NCI-H69 (cell line): ENCODE measurements at places on chromosomes 13 and 19.
A peak's percentile ranks its signal among the peaks of the same experiment; 100 is the strongest.

- DNase-seq: no peak
Observed at GRCh38 chr13:50726164-50726563, 117.3 kb downstream of the DLEU7 start.

DNA sequence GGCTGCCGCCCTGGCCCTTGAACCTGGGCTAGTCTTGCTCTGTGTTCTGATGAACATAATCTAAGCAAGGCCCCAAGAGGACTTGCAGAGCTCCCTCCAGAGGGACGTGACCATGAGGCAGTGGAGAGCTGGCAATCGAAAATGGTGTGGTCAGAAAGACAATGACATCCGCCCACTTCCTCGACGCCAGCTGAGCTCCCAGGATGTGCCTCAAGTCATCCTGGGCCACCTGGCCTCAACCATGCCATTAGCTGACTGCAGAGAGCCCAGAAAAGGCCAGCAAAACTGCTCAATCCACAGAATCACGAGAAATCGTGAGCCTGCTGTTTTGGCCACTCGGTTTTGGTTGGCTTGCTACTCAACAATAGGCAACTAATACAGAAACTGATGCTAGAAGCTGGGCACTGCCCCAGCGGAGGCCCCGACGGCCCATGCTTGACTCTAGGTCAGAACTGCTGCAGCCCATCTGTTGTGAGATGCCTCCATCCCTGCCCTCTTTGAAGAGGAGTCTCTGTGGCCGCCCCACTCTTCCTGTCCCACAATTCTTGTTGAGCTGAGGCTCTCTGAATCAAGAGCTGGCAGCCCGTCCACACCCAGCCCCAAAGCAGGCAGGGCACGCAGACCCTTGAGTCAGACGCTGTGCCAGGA lies 53.3 kb downstream of the STK24 start:
- no peak for DNase-seq

DNA sequence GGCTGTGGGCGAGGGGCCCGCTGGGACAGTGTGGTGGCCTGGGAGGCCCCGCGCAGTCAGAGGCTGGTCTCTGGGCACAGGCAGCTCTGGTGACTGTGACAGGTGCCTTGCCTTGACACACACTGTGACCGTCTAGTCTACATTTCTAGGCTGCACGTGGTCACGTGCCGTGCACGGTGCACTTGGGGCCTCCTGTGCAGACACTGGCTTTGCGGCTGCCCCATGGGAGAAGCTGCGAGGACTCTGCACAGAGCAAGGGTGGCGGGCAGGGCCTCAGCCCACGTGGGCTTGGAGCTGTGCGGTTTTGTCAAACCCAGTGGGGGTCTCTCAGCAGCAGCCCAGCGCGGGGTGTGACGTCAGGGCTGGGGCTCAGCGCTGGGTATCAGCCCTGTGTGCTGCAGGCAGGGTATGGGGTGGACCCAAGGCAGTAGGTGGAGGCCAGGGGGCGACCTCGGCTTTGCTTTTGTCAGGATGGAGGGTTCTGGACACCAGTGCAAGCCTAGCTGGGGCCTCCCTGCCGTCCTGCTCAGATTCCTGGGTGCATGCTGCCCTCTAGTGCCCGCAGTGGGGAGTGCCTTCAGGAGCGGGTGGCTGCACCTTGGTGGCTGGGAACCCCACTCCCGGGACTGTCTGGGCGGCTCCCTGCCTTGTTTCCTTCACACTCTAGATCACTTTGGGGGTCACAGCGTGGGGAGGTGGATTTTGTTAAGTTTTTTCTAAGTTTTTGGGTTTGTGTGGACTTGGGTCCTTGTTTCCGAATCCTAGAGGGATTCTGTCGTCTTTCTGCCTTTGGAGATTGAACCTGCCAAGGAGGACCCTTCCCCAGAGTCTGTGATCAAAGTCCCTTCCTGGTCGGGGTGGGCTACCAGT lies 62.6 kb downstream of the KDM4B start:
- peak; percentile 74 for DNase-seq

DNA sequence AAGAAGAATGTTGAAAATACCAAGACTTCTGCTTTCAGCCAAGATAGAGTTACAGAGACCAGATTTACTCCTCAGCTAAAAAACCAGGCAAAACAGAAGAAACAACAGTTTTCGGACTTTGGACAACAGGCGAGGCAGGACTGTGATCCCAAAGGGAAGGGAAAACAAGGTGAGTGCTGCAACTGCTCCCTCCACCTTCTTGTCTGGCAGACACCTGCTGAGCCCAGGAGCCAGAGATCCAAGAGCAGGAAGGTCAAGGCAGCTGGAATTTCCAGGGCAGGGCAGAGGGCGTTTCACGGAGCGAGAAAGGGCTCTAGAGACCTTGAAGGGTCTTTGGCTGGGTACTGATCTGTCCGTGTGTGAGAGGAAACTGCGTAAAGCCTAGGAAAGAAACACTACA lies 32.9 kb upstream of the SLC7A9 start:
- no peak for DNase-seq

GRCh38 chr13:93235258-93236015 lies 8.8 kb downstream of the GPC6 start:
- peak; percentile 62 for DNase-seq

DNA sequence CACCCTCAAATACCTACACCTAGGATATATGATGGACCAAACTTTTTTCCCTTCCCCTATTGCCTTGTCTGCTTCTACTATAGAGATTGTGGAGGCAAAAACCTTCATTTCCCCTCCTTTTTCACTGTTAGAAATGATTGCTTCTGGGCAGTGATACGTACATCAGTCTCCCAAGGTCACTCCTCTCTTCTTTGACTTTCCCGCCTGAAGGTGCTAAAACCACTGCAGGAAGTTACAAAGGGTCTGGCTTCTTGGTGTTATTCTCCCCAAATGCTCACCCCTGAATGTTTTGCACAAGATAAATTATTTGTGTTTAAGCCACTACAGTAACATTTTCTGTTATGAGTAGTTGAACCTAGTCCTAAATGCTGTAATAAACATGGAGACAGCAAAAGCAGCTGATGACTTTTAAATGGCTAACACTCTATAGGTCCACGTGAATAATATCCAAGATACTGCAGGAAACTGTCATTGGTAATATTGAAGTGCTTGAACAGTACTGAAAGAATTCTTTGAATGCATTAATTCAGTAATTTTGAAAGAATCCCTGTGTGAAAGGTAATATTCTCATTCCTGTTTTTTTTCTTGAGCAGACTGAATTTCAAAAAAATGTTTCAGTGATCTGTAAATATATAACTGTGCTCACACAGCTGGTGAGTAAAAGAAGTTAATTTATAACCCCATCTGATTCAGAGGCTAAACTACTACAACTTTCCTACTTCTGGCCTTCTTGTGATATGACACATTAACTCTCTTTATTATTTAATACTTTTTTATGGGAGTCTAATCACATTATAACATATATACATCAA lies 865.1 kb downstream of the EFNB2 start:
- DNase-seq: no peak

DNA sequence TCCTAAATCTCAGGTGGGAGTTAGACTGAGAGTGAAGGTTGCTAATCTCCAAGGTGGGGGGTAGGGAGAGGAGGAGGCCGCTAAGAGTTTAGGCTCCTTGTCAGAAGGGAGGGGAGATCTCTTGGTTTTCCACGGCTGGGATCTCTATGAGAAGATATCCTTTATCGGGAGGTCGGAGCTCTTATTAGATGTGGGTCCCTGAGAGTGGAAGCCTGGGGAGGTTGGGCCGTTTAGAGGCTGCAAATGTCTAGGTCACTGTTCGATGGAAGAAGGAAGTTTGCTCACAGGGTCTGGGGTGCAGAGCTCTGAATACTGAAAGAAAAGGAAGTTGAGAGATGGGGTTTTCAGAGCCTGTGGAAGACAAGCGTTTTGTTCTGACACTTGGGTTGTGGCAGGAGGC lies 3.8 kb downstream of the MYADM start:
- no peak for DNase-seq

- no peak for DNase-seq
Observed at GRCh38 chr19:48461982-48462655, 6.7 kb downstream of the KCNJ14 start.

DNA sequence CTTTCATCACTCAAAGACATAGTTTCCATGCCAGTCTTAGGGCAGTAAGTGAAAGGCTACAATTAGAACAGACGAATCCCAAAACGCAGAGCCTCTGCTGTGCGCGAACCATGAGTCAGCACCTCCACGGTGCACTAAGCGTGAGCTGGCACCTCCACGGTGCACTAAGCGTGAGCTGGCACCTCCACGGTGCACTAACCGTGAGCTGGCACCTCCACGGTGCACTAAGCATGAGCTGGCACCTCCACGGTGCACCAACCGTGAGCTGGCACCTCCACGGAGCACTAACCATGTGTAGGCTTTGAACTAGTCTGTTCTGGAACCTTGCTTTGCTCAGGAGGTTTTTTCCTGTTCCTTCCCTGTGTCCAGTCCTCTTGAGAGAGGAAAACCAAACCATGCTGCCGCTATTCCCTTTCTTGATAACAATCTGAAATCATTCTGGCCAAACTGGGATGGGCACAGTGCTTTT lies 120.6 kb downstream of the IRS2 start:
- DNase-seq: no peak

DNA sequence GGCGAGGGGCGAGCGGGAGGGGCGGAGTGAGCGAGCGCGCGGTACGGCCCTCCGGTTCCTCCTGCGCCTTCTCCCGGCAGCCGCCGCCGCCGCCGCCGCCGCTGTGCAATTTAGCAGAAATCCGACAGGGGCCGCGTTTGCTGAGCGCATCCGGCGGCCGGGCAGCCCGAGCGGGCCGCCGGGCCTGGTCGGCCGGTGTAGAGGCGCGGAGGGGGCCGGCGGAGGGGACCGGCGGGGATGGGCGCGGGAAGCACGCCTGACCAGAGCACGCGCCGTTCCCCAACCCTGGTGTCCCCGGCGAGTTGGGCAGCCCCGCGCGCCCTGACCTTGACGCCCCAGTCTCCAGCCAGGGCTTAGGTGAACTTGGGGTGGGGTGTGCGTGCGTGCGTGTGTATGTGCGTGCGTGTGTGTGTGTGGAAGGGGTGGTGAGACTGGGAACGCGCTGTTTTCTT lies 144.5 kb upstream of the ZNF536 start:
- peak; percentile 41 for DNase-seq

- no peak for DNase-seq
Observed at GRCh38 chr13:35552172-35552844, 75.8 kb upstream of the MAB21L1 start.

- peak; percentile 42 for DNase-seq
Observed at GRCh38 chr19:49767381-49767780, 580 bp downstream of the AP2A1 start.

- DNase-seq: peak; percentile 69
Observed at GRCh38 chr13:33251131-33251661, 34.4 kb downstream of the STARD13 start.

- peak; percentile 82 for DNase-seq
Observed at GRCh38 chr13:90889906-90890834, 457.3 kb upstream of the MIR17HG start.

- no peak for DNase-seq
Observed at GRCh38 chr13:93502987-93503615, 276.5 kb downstream of the GPC6 start.

DNA sequence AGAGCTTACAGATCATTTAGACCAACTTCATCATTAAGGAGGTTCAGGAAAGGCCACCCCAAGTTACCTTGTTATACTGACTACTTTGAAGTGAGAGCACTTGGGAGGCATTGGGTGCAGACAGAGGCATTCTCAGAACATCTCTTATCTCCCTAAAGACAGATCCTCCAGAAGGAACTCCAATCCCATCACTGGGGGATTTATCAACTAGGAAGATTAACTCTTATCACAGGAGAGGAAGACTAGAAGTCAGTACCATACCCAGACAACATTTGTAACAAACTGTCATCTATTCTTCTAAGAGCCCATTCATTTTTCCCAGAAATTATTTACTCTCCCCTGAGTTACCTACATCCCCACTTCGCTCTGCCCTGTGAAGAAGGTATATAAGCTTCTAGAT lies 5.8 kb upstream of the RFXAP start:
- no peak for DNase-seq

GRCh38 chr19:40519352-40520322 lies 52.8 kb downstream of the SPTBN4 start:
- DNase-seq: peak; percentile 72

GRCh38 chr13:99661791-99662190 lies 160.5 kb downstream of the TM9SF2 start:
- peak; percentile 97 for DNase-seq

DNA sequence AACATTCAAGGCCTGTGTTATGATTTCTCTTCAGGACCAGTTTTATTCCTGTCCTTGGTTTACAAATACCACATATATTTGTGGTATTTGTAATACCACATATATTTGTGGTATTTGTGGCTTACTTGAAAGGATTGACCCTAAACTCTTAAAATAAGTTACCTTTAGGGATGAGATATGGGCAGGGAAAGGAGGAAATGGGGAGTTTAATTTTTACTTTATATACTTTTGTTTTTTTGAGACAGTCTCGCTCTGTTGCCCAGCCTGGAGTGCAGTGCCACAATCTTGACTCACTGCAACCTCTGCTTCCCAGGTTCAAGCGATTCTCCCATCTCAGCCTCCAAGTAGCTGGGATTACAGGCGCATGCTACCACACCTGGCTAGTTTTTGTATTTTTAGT lies 2.3 kb upstream of the TGDS start:
- no peak for DNase-seq

DNA sequence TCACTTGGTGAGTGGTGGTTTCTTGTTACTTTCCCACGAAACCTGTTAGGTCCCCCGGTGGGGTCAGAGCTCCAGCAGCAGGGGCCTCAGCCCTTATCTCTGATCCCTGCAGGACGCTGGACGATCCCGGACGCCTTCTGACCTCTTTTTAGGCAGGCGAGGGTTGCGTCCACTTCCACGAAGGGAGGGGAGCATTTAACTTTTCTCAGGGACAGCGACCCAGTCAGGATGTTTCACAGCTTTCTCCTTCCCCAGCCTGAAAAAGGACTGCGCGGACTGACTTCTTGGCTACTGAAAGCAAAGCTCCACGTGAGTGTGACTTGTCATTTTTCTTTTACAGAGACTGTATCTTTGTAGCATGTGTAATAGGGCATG lies 692 bp downstream of the ZNF234 start:
- peak; percentile 57 for DNase-seq

- no peak for DNase-seq
Observed at GRCh38 chr13:26012995-26013394, 38.8 kb downstream of the SHISA2 start.

- DNase-seq: no peak
Observed at GRCh38 chr19:15471639-15472101, 7.3 kb upstream of the RASAL3 start.

DNA sequence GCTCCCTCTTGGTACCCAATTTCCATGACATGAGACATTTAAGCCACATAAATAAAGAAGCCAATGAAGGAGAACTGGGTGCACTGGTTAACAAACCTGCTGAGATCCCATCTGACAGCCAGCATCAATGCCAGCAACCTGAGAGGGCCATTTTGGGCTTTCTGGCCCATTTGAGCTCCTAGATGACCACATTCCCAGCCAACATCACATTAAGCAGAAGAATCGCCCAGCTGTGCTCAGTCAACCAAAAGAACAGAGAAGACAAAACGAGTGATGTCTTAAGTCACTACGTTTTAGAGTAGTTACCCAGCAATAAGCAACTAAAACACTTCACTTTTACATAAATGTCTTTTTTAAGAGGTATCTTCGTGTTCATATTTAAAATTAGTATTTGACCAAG lies 21.9 kb downstream of the LCP1 start:
- DNase-seq: no peak

DNA sequence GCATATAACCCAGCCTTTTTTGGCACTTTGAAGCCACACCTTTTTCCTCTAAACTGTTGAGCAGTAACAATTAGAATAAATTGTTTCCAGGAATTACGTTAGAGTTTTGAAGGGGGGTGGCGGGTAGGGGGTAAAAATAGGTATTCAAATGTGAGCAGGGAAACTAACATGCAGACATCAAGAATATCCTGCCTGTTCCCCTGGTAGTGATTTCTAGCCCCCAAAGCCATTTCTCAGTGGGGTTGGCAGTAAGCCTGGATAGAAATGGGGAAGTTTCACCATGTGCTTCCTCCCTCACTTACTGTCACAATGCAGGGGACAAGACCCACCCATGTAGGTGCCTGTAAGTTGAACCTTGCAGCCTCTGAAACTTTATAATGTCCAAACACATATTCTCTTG lies 3.8 kb downstream of the DOCK9 start:
- no peak for DNase-seq
